ENCODE measurements at places on chromosomes 7 and 10.

GRCh38 chr10:2124135-2124534, 386.8 kb upstream of the ADARB2 start:
- no peak for DNase-seq

DNA sequence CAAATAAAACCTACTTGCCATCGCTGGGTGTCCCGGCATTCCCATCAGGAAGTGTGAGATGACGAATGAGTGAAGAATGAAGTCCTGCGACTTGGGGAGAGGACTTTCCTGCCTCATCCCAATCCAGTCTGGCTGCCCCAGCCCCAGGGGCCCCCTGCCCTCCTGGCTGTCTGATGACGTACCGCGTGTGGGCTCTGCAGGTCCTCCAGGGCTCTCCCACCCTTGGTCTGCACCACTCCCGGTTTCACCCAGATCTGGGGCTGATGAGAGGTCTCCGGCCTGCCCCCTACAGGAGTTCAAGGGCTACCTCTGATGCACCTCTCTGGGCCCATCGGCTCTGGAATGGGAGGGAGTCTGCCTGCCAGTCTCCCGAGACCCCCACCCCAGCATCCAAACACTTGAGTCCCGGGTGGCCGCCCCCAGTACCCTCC, 9.8 kb downstream of the ATP6V1F start:
- DNase-seq: no peak

DNA sequence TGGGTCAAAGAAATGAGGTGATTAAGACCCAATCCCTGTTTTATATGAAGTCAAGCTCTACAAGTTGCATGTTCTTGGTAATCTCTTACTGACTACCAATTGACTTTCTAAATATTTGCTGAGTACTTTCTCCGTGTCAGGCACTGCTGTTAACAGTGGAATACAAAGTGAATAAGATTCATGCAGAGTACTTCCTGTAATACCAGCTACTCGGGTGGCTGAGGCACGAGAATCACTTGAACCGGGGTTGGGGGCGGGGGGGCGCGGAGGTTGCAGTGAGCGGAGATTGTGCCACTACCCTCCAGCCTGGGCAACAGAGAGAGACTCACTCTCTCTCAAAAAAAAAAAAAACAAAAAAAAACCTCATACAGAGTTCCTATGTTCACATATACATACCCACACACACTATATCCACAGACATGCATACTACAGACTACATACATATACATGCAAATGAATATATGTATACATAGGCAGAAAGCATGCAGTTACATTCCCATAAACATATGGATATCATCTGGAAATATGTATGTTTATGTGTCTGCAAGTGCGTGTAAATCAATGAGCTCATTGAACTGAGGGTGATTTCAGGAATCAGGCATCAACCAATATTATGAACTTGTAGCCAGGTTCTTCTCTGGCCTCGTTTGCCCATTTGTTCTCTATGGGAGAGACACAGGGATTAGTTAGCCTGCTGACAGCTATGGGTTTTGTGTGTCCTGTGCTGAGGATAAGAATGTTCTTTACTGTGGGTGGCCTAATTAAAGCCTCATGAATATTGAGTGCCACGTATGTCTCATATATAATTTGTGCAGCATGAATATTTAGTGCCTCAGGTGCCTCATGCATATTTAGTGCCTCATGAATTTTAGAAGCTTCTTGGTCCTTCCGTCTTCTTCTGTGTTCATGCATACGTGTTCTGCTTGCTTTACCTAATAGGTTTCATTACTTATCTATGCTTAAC, 73.9 kb downstream of the BICC1 start:
- no peak for DNase-seq

DNA sequence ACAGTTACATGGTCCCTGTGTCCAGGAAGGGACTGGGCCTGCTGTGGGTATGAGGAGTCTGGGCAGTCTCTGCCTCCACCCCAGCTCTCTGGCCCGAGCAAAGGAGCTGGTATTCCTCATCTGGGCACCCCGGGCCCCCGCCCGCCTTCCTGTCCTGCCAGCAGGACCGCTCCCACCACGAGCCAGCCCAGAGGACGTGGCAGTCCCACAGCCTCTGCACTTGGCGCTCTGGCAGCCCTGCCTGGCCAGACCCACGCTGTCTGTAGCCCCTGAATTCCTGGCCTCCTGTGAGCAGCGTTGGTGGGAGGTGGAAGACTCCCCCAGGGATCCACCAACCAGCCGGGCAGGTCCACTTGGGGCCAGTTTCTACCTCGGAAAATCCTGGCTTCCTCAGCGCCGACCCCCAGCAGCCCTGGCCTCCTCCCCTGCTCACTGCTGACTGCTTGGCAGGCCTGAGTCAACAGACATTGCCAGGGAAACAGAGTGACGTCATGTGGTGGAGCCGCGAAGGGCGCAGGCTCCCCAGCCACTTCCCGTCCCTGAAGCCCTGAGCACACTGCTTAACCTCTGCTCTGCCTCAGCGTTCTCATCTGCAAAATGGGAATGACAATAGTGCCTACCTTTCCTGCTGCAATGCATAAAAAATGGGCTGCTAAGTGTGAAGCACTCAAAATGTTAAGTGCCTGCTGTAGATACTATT, 21.6 kb upstream of the LIMK1 start:
- DNase-seq: peak; percentile 87

DNA sequence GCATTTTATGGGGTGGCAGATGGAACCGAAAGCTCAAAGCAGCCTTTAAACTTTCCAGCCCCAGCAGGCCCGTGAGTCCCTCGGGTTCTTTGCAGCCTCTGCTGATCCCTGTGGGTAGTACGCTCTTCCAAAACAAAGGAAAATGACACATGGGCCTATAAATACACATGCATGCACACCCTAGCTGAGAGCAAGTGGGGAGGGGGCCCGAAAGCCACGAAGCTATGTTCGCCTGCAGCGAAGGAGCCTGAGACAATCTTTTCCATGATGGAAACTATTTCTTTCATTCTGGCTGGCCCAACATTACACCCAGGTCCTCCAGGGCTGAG, 32.2 kb downstream of the CALML5 start:
- DNase-seq: no peak

GRCh38 chr10:104139221-104139620, 17.2 kb downstream of the SFR1 start:
- peak; percentile 43 for DNase-seq

DNA sequence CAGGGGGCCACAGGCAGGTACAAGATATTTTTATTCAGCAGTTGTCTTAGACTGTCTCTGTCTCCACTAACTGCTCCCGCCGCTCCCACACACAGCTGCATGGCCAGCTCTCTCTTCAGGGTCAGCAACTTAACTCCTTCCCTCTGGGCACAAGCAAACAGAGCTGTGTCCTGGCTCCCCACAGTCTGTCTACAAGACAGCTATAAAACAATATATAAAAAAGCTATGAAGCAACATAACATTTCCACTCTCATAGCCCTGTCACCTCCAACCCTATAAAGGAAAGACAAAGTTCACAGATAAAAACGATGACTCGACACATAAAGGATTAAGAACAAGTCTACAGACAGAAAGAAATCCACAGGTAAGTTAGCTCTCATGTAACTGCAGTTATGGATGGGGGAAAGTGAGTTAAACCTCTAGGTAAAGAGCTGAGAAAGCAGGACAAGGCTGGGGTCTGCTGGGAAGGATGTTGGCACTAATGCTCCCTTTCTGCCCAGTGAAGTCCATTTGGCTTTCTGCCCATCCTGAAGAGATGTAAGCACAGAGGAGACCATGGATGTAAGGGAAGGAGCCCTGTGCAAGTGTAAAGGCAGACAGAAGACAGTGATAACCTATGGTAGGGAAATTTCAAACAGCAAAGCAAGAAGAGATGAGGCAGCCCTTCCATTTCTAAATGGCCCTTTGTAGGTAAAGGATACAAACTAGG, 27.0 kb downstream of the RAPGEF5 start:
- no peak for DNase-seq

DNA sequence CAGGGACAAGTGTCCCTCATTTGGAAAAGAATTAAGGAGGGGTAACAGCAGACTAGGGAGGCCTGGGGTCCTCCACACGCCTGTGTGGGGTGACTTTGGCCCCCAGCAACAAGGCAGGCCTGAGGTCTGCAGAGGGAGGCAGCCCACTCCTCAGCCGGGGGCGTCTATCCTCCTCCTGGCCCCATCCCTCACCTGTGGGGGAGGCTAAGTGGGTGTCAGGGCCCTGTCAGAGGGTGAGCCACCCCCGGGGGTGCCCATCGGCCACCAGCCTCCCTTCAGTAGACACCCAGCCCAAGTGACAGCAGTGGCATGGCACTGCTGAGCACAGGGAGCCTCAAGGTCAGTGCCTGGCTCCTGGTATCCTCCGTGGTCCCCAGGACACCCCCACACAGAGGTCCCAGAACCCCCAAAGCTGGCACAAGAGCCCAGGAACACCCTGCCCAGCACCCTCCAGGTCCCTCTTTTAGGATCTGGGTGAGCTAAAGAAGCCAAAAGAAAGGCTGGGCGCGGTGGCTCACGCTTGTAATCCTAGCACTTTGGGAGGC, 693 bp upstream of the FXYD4 start:
- DNase-seq: no peak

DNA sequence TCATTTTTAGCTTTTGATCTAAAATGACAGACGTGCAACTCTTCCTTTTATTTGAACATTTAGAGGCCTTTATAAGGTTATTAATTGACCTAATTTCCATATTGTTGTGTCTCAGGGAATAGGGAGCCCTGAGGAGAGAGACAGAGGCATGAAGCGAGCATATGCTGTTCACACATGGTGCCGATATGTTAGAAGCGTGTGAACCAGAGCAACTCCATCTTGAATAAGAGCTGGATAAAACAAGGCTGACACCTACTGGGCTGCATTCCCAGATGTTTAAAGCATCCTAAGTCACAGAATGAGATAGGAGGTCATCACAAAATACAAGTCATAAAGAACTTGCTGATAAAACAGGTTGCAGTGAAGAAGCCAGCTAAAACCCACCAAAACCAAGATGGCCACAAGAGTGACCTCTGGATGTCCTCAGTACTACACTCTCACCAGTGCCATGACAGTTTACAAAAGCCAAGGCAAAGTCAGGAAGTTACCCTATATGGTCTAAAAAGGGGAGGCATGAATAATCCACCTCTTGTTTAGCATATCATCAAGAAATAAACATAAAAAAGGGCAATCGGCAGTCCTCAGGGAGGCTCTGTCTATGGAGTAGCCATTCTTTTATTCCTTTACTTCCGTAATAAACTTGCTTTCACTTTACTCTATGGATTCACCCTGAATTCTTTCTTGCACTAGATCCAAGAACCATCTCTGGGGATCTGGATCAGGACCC, 80.1 kb downstream of the SEC61G start:
- no peak for DNase-seq

- no peak for DNase-seq
Measured at GRCh38 chr10:113589201-113589770, 36.4 kb downstream of the HABP2 start.

GRCh38 chr10:75679536-75679935, 248.1 kb downstream of the LRMDA start:
- DNase-seq: no peak

DNA sequence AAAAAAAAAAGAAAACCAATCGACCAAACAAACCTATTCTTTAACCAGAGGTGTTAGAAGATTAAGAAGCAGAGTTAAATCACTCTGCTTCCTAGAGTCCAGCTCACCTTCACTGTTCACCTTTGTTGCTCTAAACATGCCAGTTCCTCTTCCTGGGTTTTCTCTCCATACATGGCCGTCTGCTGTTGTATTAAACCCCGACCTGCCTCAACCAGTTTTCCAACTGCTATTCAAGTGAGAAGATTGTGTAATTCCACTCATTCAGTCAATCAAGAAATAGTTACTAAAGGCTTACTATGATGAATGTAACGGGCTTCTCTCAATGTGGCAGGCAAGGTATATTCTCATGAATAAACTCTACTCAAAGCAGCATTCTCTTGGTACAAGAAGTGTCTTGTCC, 8.8 kb downstream of the AASS start:
- DNase-seq: no peak

DNA sequence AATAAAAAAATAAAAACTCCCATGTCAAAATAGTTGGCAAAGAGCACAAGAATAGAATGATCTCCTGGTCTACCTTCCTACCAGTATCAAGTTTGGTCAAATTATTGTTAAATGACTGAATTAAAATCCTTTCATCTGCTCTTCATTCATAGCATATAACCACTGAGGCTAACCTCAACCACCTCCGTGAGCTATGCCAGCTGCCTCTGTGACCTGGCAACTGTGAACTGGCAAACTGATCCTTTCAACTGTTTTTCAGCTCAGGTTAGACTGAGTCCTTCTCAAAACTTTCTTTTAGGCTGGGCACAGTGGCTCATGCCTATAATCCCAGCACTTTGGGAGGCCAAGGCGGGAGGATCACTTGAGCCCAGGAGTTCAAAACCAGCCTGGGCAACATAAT, 36.1 kb downstream of the NUDCD3 start:
- DNase-seq: no peak

- no peak for DNase-seq
Measured at GRCh38 chr7:70634071-70634470, 497.9 kb upstream of the GALNT17 start.

- DNase-seq: no peak
Measured at GRCh38 chr7:4700577-4701235, 18.6 kb downstream of the FOXK1 start.

DNA sequence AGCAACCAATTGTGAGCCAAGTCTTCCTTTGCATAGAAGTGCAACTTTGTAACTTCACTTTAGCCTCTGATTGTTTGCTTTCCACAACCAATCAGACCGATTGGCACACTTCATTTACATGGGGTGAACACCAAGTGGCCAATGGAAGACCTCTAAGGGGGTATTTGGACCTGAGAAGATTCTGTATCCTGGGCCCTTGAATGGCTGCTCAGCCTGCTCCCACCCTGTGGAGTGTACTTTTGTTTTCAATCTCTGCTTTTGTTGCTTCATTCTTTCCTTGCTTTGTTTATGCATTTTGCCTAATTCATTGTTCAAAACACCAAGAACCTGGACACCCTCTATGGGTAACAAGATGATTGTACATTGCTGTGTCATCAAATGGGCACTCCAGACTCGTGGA, 385.7 kb upstream of the NRP1 start:
- DNase-seq: no peak

DNA sequence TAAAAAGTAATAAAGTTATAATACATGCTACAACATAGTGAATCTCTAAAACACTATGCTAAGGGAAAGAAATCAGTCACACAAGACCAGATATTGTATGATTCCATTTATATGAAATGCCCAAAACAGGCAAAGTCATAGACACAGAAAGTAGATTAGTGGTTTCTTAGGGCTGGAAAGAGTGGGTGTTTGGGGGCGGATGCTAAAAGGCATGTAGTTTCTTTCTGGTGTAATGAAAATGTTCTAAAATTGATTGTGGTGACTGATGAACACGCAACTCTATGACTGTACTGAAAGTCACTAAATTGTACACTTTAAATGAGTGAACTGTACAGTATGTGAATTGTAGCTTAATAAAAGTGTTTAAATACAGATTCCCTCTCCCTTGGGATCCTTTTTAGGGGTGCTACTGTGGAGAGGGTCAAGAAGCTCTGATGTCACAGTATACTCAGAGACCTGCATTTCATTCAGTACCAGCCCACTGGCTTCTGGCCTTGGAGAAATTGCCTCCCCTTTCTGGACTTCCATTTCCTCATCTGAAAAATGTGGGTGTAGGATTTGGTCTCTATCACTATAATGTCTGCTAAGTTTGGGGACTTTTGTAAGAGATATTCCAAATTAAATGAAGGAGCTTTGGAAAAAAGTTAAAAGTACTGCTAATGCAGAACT, 46.4 kb downstream of the AOAH start:
- no peak for DNase-seq

- DNase-seq: no peak
Measured at GRCh38 chr7:115059321-115059720, 137.4 kb downstream of the MDFIC start.

GRCh38 chr10:58637352-58637751, 124.7 kb downstream of the BICC1 start:
- DNase-seq: no peak
